ENCODE measurements at places on chromosomes 16 and 17. TPM values are rescaled to one million over a fixed set of nuclear protein-coding genes. Genes with fewer than 3 reads are reported as not detected.

DNA sequence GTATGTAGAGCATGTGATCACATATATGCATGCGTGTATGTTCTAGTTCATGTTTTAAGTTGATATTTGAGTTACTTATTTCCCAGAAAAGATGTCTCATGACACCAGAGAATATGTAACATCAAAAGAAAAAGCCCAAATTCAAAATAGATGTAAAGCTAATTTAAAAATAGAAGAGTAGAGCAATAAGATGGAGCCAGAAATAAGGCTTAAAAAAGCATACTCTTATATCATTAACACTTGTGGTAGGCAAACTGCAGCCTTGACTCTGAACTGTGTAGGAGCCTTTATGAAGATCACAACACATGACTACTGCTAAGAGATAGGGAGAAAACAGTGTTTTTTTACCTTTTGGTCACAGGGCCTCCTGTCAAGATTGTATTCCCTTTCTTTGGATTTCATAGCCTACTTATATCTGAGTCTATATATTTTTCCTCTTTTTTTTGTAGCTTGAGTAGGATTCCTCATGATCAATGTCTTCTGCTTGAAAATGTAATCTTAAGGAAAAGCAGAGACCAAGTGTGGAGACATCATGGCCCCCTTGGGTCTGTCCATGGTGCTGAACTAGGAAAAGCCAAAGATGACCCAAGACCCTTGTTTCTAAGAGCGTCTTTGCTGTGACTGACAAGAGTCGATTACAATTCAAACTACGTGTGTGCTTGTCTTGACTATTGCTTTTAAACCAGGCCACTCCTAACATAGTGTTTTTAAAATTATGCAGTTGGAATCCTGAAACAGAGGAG, 390.4 kb downstream of the SHISA9 start:
- no peak for DNase-seq

GRCh38 chr17:78379131-78379491, 662 bp downstream of the PGS1 start:
- no peak for DNase-seq

DNA sequence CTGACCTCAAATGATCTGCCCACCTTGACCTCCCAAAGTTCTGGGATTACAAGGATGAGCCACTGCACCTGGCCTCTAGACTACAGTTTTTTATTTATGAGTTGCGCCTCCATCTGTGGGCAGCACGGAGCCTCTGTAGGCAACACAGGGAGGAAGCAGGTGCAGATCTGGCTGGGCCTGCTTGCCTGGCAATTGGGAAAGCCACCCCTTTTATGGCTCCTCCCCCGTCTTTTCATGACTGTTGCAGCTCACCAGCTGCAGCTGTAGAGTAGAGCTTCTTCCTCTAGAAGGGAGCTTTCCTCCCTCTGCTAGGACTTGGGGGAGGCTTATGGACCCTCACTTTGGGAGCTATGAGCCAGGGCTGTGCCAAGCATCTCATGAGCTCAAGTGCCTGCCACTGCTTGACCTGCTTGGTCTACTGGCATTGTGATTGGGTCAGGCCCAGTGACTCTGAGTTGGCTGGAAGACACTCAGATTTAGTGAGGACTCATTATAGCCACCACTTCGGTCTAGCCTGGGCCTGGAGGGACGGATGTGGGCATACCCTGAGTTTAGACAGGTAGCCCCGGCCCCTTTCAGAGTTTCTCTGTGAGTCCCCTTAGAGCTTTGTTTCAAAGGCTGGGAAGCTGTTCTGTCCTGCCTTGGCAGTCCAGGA, 6.9 kb upstream of the SLC7A6 start:
- no peak for DNase-seq

- DNase-seq: no peak
Observed at GRCh38 chr17:69669441-69670178, 255.1 kb downstream of the MAP2K6 start.

DNA sequence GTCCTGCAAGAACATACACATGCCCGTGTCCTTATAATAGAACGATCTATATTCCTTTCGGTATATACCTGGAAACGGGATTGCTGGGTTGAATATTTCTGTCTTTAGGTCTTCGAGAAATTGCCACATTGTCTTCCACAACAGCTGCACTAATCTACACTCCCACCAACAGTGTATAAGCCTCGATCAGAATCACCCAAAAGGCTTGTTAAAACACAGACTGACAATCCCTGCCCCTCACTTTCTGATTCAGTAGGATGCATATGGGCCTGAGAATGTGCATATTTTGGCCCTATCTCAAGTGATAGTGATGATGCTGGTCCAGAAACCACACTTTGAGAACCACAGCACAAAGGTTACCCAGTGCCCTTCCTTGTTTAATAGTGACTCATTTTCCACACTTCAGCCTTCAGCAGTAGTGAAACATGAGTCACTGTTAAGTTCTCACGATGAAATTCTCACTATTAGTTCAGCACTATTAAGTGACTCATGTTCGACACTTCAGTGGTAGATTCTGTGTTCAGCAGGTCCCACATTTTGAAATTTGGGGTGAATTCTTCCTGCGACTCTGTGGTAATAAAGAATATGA, 215.6 kb downstream of the GRIN2A start:
- no peak for DNase-seq

DNA sequence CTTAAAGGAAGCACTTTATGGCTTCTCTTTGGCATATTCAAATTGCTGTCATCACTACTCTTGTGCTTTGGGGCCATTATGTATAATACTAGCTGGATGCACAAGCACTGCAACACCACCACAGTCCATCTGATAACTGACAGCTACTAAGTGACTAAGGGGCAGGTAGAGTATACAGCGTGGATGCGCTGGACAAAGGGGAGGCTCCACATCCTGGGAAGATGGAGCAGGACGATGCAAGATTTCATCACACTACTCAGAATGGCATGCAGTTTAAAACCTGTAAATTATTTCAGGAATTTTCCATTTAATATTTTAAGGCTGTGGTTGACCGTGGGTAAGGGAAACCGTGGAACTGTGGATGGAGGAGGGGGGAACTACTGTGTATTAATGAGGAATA, 25.0 kb downstream of the MPRIP start:
- no peak for DNase-seq

DNA sequence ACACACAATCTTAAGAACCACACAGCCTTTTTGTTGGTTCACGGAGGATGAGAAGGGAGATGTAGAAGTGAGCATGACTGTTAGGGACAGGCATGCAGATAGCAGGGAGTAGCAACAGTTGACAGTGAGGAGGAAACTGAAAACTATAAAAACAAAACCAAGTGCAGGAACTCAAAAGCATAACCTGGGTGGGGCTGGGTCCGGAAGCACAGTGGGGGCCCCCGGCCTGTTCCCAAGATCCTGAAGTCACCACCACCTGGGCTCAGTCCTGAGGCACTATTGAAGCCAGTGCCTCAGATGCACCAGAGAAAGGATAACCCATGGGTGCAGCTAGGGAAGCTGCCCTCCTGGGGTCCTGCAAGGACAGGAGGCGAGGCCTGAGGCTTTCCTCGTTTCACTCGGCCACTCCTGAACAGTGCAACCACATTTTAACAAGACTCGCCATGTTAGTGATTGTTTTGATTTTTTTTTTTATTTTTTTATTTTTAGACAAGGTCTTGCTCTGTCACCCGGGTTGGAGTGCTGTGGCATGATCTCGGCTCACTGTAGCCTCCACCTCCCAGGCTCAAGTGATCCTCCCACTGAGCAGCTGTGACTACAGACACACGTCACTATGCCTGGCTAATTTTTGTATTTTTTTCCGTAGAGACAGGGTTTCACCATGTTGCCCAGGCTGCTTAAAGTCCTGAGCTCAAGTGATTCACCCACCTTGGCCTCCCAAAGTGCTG, 27.7 kb upstream of the CBX4 start:
- DNase-seq: peak; percentile 20

GRCh38 chr17:44137891-44138709, 3.6 kb upstream of the HROB start:
- DNase-seq: peak; percentile 75

DNA sequence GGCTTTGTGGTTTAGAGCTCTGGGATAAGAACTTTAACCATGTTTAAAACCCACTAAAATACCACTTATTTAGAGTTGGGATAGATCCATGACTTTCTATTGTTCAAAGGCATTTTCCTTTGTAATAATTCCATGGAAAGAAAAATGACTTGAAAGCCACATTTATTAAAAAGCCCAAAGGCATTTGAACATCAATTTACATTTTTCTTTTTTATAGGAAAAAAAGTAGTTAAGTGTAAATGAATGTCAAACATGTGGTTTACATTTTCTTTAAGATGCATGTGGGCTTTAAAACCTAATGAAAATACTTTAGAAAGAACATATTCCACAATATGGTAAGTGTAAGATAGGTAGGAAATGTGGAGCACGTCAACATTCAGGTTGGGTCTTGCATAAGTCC, 443.2 kb downstream of the TOX3 start:
- DNase-seq: no peak

DNA sequence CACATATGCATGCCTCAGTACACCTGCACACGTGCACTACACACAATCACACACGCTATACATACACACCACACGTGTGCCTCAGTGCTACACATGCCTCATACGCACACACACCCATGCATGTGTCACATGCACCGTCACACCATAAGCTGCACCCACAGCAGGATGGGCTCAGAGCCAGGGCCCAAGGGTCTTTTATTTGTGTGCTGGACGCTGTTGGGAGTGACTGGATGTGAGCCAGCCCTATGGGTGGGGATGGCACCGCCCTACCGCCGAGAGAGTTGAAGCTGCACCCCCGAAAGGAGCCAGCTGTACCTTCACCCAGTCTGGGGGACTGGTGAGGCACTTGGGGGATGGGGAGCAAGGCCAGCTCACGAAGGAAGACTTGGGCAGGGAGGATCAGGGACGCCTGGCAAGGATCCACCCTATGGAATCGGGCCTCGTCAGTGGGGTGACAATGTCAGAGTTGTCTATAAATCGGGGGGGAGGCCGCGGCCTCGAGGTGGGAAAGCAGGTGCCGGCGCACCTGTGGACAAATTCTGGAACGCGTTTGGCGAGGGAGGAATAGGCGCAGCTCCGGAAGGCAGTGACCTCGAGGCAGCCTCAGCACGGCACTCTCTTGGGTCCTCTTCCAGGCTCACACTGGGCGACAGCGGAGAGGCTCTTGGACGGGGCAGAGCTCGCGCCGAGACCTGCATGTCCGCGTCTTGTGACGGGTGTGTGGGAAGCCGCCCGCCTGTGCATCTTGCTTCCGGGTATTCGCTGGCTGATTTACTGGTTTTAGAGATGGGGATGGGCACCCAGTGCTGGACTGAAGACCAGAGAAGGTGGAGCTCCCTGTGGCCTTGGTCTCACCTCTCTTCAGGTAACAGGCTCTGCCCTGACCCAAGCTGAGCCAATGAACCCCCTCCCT, 7.3 kb downstream of the RGS11 start:
- DNase-seq: no peak

DNA sequence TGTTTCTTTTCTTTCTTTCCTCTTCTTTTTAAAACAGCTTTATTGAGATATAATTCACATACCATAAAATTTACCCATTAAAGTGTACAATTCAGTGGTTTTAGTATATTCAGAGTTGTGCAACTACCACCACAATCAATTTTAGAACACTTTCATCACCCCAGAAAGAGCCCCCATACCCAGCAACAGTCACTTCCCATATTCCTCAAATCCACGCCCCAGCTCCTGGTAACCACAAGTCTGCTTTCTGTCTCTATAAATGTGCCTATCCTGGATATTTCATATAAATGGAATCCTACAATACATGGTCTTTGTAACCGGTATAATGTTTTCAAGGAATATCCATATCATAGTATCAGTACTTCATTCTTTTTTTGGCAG, 19.4 kb downstream of the RARA start:
- DNase-seq: no peak

DNA sequence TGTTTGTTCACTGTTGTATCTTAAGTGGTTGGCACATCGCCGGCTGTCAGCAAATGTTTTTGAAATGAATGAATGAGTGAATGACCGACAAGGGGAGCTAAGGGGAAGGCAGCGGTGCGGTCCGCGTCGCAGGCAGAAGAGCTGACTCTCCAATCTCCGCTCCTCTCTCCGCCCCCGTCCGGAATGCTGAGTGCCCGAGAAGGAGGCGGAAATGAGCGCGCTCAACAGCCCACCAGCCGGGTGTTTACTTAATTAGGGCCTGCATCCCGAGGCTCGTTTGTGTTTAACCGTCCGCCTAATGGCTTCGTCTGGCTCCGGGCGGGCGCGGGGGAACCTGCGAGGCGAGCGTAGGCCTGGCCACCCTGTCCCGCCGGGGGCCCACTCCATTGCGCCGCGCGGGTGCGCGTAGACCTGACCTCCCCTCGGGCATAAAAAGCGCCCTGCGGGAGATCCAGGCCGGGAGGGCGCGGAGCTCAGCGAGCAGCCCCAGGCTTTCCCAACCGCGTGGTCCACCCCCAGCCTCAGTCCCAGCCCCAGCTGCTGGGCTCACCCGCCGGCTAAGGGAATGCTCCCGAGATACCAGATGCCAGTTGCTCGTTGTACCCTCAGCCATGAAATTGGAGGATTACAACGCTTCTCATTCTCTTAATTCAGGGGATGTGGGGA, 2.5 kb upstream of the CDH3 start:
- DNase-seq: no peak

DNA sequence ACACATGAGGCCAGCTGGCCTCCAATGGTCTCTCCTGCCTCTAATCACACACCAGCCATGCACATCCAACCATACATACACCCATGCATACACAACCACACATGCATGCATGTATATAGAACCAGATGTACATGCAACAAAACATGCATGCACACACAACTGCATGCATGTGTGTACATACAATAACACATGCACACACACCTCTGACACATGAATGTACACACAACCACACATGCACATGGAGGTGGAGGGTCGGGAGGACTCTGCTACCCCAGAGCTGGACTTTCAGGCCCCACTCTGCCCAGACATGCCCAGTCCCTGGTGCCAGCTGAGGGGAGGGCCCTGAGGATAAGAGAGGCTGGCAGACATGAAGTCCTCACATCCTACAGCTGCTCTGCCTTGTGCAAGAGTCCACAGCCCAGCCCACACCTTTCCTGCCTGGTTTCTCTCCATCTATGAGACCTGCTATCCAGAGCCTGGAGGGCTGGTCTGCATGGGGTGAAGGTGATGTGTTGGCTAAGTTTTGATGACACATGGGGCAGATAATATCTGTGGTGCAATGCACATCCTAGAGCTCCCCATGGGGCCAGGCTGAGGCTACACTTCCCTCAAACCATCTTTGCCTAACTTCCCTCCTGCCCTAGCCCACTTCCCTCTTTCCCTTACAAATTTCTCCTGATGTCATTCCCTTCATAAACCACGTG, 50.9 kb upstream of the SDK2 start:
- DNase-seq: no peak

Gene SLC6A2
- total RNA-seq: not detected

Gene UTS2R
- total RNA-seq: 4.6 TPM

Gene ZG16B
- total RNA-seq: not detected

Gene GRIN2C
- total RNA-seq: 0.16 TPM

Gene TBC1D28
- not detected for total RNA-seq

Gene ADAT1
- 27.4 TPM for total RNA-seq

Gene G6PC1
- total RNA-seq: not detected

Gene ZFHX3
- 8.0 TPM for total RNA-seq

Gene ADCY9
- 45.0 TPM for total RNA-seq

Gene GTF3C1
- 76.4 TPM for total RNA-seq

Gene C1QTNF1
- total RNA-seq: 37.0 TPM

Gene METTL26
- 44.7 TPM for total RNA-seq

Gene AOC3
- 4.0 TPM for total RNA-seq

Gene ODAD4
- total RNA-seq: 0.71 TPM

Data from heart left ventricle (tissue), 16 donors.